ENCODE measurements at places on chromosomes 6 and 20.

DNA sequence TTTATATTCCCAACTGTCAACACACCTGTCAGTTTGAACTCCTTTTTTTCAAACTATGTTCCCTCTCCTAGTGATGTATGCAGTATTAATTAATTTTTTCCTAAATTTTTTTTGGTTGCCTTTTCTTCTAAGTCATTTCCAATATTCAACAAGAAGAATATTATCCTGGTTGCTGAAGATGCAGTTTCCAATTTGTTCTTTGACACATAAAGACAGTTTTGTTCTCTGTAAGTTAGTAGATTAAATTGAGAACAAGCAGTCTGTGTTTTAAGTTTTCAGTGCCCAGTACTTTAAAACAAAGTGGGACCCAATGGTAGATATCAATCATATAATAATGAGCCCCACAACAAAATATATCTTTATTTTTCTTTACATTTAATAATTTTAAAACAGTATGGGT lies 47.3 kb downstream of the GJA1 start:
- DNase-seq: no peak

DNA sequence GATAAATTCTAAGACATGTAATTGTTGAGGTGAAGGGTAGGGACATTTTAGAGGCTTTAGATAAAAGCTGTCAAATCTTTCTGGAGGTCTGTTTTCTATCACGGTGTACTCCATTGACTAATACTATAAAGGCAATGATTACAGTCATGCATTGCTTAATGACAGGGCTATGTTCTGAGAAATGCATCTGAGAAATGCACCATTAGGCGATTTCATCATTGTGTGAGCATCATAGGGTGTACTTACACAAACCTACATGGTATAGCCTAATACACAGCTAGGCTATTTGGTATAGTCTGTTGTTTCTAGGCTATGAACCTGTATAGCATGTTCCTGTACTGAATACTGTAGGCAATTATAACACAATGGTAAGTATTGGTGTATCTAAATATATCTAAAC lies 71.3 kb upstream of the FYN start:
- no peak for DNase-seq

DNA sequence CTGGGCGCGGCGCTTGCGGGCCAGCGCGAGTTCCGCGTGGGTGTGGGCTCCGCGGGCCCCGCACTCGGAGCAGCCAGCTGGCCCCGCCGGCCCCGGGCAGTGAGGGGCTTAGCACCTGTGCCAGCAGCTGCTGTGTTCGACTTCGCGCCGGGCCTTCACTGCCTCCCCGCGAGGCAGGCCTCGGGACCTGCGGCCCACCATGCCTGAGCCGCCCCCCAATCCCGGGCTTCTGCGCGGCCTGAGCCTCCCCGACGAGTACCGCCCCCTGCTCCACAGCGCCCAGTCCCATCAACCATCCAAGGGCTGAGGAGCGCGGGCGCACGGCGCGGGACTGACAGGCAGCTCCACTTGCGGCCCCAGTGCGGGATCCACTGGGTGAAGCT lies 36.2 kb downstream of the RIOK1 start:
- DNase-seq: no peak

- no peak for DNase-seq
Observed at GRCh38 chr20:48609491-48609978, 218.3 kb downstream of the PREX1 start.

GRCh38 chr6:41505122-41506049 lies 40.8 kb upstream of the FOXP4 start:
- DNase-seq: no peak

- DNase-seq: no peak
Observed at GRCh38 chr20:55953201-55953600, 52.1 kb downstream of the CBLN4 start.
